ENCODE measurements at places on chromosomes 3 and 15. TPM values are rescaled to one million over a fixed set of nuclear protein-coding genes. Genes with fewer than 3 reads are reported as not detected.

GRCh38 chr3:41893977-41894376 is 67.9 kb downstream of the ULK4 start:
- no peaks in the 10 kb centered on the region for H3K27me3 ChIP-seq
- no peak overlapping the region for H3K27ac ChIP-seq
- no peak for DNase-seq
- H3K4me3 ChIP-seq: no peak overlapping the region

- no peaks in the 10 kb centered on the region for H3K36me3 ChIP-seq
- H3K27me3 ChIP-seq: no peaks in the 10 kb centered on the region
- peaks cover 1% of the 10 kb centered on the region for H3K4me1 ChIP-seq
- H3K27ac ChIP-seq: no peak overlapping the region
- no peak for DNase-seq
- H3K4me3 ChIP-seq: no peak overlapping the region
Observed at GRCh38 chr3:172159376-172159775, 120.0 kb downstream of the FNDC3B start.

DNA sequence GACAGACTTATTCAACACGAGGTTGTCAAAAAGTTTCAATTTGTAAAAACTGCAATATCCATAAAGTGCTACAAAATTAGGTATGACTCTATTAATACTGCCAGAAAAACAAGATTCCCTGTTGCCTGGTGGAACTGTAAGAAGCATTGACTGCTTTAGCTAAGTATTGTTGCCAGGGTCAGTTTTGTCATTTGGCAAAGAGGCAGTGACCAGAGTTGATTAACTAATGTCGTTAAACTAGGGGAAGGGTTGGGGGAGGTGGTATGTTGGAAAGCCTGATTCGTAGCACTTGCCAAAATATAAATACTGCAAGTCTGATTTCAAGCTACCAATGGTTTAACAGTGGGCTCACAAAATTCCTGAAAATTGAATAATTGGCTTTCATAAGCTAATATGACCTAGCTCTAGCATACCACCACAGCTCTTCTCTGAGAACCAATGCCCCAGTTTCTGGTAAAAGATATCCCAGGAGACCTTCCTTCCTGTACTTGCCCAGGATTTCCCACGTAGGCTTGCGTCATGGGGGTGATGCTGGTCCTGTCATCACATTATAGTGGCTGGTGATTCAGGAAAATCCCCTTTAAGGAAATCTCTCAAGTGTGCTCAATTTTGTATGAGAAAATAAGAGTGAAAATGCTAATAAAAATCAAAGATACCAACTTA is 266.4 kb upstream of the TBC1D5 start:
- H3K27me3 ChIP-seq: no peaks in the 10 kb centered on the region
- no peak overlapping the region for H3K27ac ChIP-seq
- DNase-seq: no peak
- H3K4me3 ChIP-seq: no peak overlapping the region

DNA sequence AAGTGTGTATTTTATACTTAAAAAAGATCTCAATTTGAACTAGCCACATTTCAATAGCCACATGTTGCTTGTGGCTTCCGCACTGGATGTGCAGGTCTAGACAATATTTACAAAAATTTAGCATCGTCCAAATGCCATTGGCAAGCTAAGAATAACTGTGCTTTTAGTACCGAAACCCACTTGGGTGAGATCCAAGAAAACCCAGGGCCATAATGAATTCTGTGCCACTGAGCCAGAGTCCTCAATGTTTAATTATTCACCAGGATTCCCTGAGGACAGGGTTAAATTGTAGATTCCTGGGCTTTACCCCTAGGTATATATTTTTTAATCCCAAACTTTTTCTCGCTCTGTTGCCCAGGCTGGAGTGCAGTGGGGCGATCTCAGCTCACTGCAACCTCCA is 22.9 kb upstream of the PTPRG start:
- H3K36me3 ChIP-seq: no peaks in the 10 kb centered on the region
- no peaks in the 10 kb centered on the region for H3K4me1 ChIP-seq
- no peak overlapping the region for H3K27ac ChIP-seq
- H3K27me3 ChIP-seq: no peaks in the 10 kb centered on the region
- no peak overlapping the region for H3K4me3 ChIP-seq

- no peaks in the 10 kb centered on the region for H3K36me3 ChIP-seq
- no peak overlapping the region for H3K4me3 ChIP-seq
- DNase-seq: no peak
- H3K27ac ChIP-seq: no peak overlapping the region
Observed at GRCh38 chr3:190003068-190003467, 117.6 kb downstream of the P3H2 start.

DNA sequence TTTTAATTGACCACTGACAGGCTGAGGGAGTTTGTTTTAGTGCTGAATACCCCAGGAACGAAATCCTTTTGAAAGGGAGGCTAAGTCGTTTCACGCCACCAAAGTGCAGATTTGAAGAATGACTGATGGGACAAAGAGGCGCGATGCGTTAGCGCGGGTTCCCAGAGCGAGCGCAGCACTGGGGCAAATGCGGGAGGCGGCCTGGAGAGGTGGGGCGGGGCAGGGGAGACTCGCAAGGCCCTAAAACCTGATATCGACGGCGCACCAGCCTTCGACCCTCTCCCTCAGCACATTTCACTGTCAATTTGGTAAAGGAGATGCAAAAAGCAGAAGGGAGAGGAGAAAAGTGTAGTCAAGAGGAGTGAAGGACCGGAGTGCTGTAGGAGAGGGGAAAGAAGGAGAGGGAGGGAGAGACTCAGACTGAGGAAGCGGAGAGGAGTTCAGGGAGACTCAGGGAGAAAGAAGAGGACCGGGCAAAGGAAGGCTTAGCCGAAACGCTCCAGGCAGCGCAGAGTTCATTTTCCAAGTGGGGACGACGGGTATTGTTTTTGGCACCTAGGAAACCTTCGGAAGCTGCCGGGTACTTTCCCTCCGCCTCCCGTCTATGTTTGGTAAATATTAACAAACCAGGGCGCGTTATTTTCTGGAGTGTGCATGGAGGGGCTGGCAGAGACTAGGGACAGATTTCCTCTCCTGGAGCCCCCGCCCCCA is 3.8 kb upstream of the FOXB1 start:
- no peak for DNase-seq
- H3K4me3 ChIP-seq: no peak overlapping the region
- H3K27ac ChIP-seq: no peak overlapping the region
- no peaks in the 10 kb centered on the region for H3K36me3 ChIP-seq

The PAK6 gene
- not detected for polyA plus RNA-seq

DNA sequence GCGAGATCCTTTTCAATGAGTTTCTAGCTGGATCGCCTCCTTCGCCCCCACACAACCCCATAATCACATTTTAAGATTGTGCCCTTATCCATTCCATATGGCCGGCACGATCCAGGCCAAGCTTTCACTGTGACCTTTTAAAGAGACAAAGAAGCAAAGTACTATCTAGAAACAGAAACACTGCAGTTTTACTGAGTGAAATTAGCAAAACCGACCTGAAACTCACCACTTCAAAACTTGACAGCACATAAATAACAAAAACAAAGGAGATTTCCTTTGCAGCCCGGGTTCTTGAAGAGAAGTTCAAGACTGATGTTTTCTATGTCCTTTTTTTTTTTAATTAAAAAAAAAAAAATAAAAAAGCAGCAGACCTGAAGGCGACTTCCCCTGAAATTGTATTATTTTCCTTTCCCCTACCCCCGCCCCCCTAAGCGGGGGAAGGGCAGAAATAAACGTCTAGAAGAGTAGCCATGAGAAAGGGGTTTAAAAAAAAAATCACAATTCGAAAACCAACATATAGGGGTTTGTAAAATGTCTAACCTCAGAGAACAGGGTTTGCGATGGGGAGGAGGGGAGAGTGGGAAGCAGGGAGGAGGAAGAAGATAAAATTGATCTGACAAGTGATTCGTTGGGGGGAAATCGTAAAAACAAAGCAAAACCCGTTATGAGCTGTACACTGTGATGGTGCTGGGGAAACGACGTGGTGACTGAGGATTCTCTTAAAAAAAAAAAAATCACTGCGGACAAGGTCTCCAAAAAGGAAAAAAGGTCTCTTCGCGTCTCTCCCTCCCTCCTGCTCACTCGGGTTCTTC is 1.5 kb downstream of the SATB1 start:
- peak; percentile 52 for DNase-seq
- peak overlapping the region; percentile 94 for H3K4me3 ChIP-seq
- H3K27me3 ChIP-seq: no peaks in the 10 kb centered on the region
- H3K27ac ChIP-seq: peak overlapping the region; percentile 13
- peaks cover 2% of the 10 kb centered on the region for H3K4me1 ChIP-seq

GRCh38 chr3:23594894-23595670 is 210.7 kb upstream of the UBE2E1 start:
- H3K4me3 ChIP-seq: no peak overlapping the region
- H3K4me1 ChIP-seq: no peaks in the 10 kb centered on the region
- no peaks in the 10 kb centered on the region for H3K36me3 ChIP-seq
- H3K27me3 ChIP-seq: no peaks in the 10 kb centered on the region
- H3K27ac ChIP-seq: no peak overlapping the region
- no peak for DNase-seq

DNA sequence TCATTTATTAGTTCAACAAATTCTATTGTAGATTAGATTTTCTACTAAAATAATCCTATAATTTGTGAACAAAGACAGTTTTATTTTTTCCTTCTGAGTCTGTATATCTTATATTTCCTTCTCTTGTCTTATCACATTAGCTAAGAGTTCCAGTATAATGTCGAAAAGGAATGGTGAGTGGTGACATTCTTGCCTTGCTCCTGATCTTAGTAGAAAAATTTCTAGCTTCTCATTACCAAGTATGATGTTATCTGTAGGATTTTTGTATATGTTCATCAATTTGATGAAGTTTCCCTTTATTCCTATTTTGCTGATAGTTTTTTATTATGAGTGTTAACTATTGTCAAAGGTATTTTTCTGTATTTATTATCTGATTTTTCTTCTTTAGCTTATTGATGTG is 756.6 kb upstream of the BCHE start:
- no peaks in the 10 kb centered on the region for H3K4me1 ChIP-seq
- H3K27ac ChIP-seq: no peak overlapping the region
- no peak for DNase-seq
- no peak overlapping the region for H3K4me3 ChIP-seq
- no peaks in the 10 kb centered on the region for H3K36me3 ChIP-seq

DNA sequence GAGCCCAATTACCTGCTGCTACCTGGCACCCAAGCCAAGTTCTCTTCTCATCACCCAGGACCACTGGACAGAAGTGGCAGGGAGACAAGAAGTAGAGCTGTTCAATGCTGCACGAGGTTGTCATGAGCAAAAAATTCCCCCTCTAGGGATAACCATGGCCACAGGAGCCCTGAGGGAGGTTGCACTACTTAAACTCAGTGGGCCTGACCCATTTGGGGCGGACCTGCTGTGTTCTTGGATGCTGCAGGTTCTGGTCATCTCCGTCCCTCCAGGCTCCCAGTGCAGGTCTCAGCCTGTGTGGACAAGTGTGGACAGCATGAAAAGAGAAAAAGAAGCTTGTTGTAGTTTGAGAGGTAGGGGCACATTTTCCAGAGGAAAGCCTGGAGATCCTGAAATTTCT is 26.1 kb upstream of the MANF start:
- no peak overlapping the region for H3K4me3 ChIP-seq
- peaks cover 2% of the 10 kb centered on the region for H3K36me3 ChIP-seq
- no peak overlapping the region for H3K27ac ChIP-seq
- H3K27me3 ChIP-seq: no peaks in the 10 kb centered on the region
- no peak for DNase-seq

DNA sequence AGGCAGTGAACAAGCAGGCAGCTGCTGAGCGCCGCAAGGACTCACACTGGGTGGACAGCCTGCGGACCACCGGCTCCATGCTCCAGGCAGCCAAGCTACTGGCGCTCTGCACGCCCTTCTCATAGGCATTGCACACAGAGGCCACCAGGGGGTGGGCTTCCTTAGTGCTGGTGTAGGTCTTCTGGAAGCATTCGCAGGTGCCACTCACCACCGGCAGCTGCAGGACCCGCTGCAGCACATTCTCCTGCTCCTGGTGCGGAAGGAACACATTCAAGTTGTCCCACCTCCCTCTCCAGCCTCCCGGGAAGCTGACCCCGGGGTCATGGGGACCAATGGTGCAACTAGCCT is 6.0 kb downstream of the PLIN1 start:
- no peaks in the 10 kb centered on the region for H3K36me3 ChIP-seq
- no peak for DNase-seq
- H3K27ac ChIP-seq: peak overlapping the region; percentile 34
- no peak overlapping the region for H3K4me3 ChIP-seq
- H3K27me3 ChIP-seq: no peaks in the 10 kb centered on the region
- peaks cover 4% of the 10 kb centered on the region for H3K4me1 ChIP-seq

The MYL3 gene
- polyA plus RNA-seq: 14.3 TPM

- no peaks in the 10 kb centered on the region for H3K36me3 ChIP-seq
- no peaks in the 10 kb centered on the region for H3K4me1 ChIP-seq
- no peaks in the 10 kb centered on the region for H3K27me3 ChIP-seq
- no peak overlapping the region for H3K4me3 ChIP-seq
- no peak for DNase-seq
Observed at GRCh38 chr3:185082149-185082548, 70.7 kb downstream of the C3orf70 start.

GRCh38 chr3:47250309-47251060 is 32.1 kb downstream of the KIF9 start:
- no peaks in the 10 kb centered on the region for H3K4me1 ChIP-seq
- no peaks in the 10 kb centered on the region for H3K27me3 ChIP-seq
- H3K4me3 ChIP-seq: no peak overlapping the region

DNA sequence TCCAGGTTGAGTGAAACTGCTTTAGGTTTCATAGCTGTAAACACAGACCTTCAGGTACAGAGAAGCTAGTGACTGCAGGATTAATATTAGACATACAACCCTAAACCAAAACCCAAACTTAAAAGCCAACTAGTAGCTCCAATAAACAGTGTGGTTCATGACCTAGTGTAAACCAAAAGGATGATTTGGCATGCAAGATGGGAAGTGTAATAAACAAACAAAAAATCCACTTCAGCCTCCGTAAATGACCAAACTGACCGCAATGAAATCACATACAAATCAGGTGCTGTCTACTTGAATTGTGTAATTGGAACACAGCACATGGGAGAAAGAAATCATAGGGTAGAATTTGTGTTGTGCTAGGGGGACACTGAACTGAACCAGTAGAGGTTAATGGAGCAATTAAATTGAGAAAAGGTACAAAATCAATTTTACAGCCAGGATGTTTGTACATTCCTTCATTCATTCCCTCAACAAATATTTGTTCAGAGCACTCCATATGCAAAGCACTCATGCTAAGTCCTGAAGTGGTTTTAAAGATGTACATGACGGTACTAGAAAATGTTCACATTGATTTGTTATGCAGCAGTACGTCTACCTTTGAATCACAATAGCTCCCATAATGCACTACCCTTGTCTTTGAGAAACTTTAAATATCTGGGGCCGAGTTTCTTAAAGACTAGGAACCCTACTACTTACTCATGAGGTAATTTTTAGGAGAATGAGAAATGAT is 21.4 kb upstream of the CHST2 start:
- H3K4me1 ChIP-seq: no peaks in the 10 kb centered on the region
- no peak for DNase-seq
- H3K36me3 ChIP-seq: no peaks in the 10 kb centered on the region
- no peak overlapping the region for H3K27ac ChIP-seq

The PPM1L gene
- polyA plus RNA-seq: 13.5 TPM

DNA sequence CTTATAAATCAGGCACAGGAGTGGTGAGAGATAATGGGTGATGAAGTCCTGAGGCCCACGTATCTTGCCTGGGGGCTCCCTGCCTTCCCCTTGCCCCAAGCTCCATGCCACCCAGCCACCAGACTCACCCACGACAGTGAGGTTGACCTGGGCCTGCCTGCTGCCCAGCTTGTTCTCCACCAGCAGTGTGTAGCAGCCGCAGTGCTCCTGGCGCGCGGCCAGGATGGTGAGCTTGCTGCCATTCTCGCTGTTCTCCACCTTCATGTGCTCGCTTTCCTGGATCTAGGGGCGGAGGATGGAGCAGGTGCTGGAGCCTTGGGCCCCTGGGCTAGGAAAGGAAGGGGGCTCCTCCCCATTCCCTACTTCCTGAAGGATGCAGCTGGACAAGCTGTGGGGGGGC is 79.1 kb upstream of the HACD2 start:
- peaks cover 11% of the 10 kb centered on the region for H3K4me1 ChIP-seq
- peaks cover 11% of the 10 kb centered on the region for H3K36me3 ChIP-seq
- no peak for DNase-seq
- H3K27ac ChIP-seq: peak overlapping the region; percentile 61
- no peaks in the 10 kb centered on the region for H3K27me3 ChIP-seq
- no peak overlapping the region for H3K4me3 ChIP-seq
